ENCODE measurements at places on chromosomes 13 and 19.

- DNase-seq: peak; percentile 51
Measured at GRCh38 chr13:49356223-49356622, 87.6 kb downstream of the CAB39L start.

DNA sequence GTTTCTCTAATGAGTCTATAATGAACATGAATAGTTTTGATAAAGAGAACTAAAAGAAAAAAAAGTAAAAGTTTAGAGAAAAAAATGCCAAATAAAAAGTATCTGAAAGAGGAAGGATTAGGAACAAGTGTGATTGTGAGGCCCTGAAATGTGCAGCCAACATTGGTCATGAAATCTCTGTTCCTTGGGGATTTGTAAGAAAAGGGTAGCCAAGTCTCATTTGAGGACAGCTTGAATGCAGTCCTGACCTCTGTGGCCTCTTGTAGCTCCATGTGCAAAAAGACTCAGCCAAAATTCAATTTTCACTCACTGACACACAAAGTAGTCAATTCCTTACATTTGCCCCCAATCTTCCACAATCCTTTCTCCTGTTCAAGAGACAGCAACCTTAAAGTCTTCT is 167.9 kb downstream of the KLF12 start:
- DNase-seq: peak; percentile 38

GRCh38 chr13:48580185-48580803 is 47.4 kb upstream of the RCBTB2 start:
- DNase-seq: peak; percentile 35

- DNase-seq: no peak
Measured at GRCh38 chr13:93805736-93806135, 579.1 kb downstream of the GPC6 start.

DNA sequence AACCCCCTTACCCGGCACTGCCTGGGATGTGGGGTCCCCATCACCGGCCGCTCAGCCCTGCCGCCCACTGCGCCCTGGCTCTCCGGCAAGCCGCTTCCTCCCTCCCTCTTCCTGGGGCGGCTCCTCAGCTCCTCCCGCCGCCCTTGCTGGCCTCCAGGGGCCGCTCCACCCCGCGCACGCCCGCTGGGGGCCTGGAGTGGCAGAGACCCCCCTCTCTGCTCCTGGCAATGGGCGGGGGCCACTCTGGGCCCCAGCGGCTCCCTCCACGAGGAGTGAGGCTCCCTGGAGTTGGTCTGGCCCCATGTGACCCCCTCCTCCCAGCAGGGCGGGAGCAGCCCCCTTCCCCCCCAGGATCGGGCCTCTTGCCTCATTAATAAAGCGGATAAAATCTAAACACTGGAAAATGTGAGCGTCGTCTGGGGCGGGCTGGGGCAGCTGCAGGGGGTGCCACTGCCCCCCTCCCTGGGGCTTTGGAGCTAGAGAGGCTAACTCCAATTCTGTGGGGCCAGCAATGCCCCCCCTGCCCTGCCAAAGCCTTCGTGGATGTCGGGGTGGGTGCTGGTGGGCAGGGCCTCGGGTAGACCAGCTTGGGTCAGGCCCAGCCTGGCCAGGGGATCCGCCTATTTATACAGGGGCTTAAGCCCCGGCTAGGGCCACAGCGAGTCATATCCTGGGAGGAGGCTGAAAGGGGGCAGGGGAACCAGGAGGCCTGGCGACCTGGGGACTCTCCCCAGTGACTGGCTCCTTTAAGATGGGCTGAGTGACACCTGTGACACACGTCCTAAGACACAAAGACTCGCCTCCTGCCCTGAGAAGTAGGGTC is at the start of gene PTGER1:
TSS of gene PTGER1 (minus strand) at position 104 of the 823 bp plus-strand sequence. CDS start 1,034 bp downstream, outside the sequence.
- DNase-seq: no peak

Measured in skin of body (tissue), 3 donors.